Esophagus mucosa (tissue), 1 donor: ENCODE measurements at places on chromosomes 3 and 15. TPM values are rescaled to one million over a fixed set of nuclear protein-coding genes. Genes with fewer than 3 reads are reported as not detected.

DNA sequence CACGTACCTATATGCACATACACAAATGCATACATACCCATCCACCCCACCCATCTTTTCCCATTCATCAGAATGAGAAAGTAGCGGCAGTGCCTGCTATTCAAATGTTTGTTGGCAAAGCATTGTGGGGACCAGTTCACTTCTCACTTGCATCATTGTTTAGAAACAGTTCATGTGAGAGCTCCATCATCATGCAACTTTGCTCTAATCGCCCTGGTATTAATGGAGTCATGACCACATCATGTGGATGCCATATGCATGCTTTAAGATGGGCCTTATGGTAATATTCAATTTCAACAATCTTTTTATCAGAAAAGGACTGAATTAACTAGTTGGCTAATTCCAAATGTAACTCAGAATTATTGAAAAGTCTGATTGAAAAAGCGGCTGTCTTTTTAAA lies 80.5 kb downstream of the LRTM1 start:
- no peak for ATAC-seq

GRCh38 chr3:170997961-170998913 lies 28.3 kb downstream of the SLC2A2 start:
- ATAC-seq: no peak

DNA sequence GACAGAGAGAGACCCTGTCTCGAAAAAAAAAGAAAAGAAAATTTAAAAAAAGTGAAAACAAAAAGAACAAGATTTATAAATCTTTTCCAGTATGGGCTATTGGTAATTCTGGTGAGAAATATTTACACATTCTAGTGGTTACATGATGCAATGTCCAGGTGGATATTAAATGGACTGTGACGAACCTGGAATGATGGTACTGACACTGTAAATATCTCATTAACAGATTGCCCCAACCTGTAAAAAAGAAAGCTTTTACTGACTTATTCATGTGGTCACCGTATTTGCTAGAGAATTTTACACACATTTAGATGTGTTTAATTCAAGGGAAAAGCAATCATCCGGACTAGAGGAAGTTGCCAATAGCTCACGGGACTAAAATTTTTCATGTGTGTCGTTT lies 162.1 kb upstream of the LRIG1 start:
- no peak for ATAC-seq

DNA sequence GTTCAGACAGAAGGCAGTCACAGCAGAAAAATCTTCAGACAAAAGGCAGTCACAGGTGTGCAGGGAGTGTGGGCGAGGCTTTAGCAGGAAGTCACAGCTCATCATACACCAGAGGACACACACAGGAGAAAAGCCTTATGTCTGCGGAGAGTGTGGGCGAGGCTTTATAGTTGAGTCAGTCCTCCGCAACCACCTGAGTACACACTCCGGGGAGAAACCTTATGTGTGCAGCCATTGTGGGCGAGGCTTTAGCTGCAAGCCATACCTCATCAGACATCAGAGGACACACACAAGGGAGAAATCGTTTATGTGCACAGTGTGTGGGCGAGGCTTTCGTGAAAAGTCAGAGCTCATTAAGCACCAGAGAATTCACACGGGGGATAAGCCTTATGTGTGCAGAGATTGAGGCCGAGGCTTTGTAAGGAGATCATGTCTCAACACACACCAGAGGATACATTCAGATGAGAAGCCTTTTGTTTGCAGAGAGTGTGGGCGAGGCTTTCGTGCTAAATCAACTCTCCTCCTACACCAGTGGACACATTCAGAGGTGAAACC lies 27.6 kb downstream of the ZNF589 start:
- peak; percentile 95 for ATAC-seq

- ATAC-seq: no peak
Observed at GRCh38 chr15:88535607-88536313, 10.7 kb downstream of the DET1 start.

- ATAC-seq: peak; percentile 94
Observed at GRCh38 chr15:29470794-29471193, 201.2 kb upstream of the NSMCE3 start.

- no peak for ATAC-seq
Observed at GRCh38 chr15:82051664-82052063, 5.8 kb upstream of the MEX3B start.

- no peak for ATAC-seq
Observed at GRCh38 chr15:89150287-89150686, 62.0 kb downstream of the ABHD2 start.

GRCh38 chr15:42093966-42094365 lies 396 bp downstream of the PLA2G4D start:
- ATAC-seq: no peak

BCL2A1 gene
- not detected for total RNA-seq
